ENCODE measurements at places on chromosomes 7 and 10.

GRCh38 chr7:105387508-105388355 is 989 bp downstream of the SRPK2 start:
- no peaks in the 10 kb centered on the region for H3K27me3 ChIP-seq
- peak overlapping the region; percentile 63 for H3K4me3 ChIP-seq
- peaks cover 3% of the 10 kb centered on the region for H3K36me3 ChIP-seq
- peak; percentile 25 for DNase-seq
- no peak overlapping the region for H3K27ac ChIP-seq

- H3K36me3 ChIP-seq = peaks cover 3% of the 10 kb centered on the region
- no peaks in the 10 kb centered on the region for H3K27me3 ChIP-seq
- no peak overlapping the region for H3K4me3 ChIP-seq
- DNase-seq = no peak
Observed at GRCh38 chr7:35909870-35910357, 109.1 kb downstream of the SEPTIN7 start.

GRCh38 chr10:62852961-62853702 is 37.0 kb upstream of the EGR2 start:
- DNase-seq = peak; percentile 19
- peaks cover 13% of the 10 kb centered on the region for H3K4me1 ChIP-seq
- H3K27me3 ChIP-seq = peaks cover 4% of the 10 kb centered on the region

DNA sequence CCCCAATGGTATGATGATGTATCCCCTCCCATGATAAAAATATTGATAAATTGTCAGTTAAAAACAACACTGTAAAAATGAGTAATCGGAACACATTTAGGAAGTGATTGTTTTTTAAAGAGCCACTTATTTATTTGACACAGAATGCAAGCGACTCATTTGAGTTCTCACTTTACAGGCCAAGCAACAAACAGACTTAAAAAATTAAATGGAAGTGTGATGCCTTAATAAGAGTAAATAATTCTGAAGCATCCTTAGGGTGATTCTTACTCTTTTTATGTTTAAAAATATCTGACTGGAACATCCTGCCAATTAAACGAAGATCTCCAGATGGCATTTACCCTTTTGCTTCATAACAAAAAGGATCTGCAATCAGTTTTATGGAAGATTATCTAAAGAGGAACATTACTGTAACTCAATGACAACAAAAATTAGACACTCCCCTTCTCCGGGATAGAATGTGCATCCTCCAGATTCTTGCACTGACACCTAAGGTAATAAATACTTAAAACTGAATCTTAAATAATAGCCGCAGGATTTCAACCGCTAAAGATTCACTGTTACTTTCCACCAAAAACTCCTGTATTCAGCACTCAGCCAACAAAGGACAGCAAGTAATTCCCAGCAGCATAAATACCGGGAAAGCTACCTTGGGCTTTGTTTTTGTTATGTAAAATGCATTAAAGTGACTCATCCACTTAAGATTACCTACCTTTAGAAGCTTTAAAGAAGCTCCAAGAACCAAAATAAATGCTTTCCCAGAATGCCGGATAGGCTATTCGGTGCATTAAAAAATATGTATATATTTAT is 1.7 kb downstream of the CACNA2D1 start:
- no peak for DNase-seq
- peaks cover 30% of the 10 kb centered on the region for H3K27me3 ChIP-seq
- H3K36me3 ChIP-seq = no peaks in the 10 kb centered on the region
- H3K4me3 ChIP-seq = no peak overlapping the region

GRCh38 chr7:155585951-155586350 is 39.6 kb upstream of the CNPY1 start:
- H3K4me3 ChIP-seq = no peak overlapping the region
- no peaks in the 10 kb centered on the region for H3K36me3 ChIP-seq
- no peak overlapping the region for H3K27ac ChIP-seq
- DNase-seq = no peak
- H3K4me1 ChIP-seq = no peaks in the 10 kb centered on the region

DNA sequence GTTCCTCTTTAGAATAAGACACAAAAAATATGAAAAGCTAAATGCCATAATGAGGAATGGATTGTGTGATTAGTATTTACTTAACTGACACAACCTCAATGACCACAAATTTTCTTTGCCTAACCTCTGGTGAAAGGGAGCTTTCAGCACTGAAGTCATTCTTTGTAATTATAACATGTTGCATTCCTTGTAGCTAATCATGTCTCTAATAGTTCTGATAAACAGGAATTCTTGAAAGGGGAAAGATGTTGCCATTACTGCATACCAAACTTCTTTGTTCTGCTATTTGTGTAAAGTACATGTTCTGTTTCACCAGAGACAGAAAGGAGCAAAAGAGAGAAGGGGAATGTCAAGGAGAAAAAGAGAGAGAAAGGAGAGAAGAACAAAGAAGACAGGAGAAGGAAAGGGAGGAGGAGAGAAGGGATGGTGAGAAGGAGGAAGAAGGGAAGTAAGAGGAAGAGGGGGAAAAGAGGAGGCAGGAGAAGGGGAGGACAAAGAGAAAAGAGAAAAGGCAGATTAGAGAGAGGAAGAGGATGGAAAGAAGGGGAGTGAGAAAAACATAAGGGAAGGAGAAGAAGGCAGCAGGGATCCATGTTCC is 120.9 kb downstream of the SEMA3D start:
- H3K4me1 ChIP-seq = no peaks in the 10 kb centered on the region
- no peaks in the 10 kb centered on the region for H3K36me3 ChIP-seq
- no peak overlapping the region for H3K27ac ChIP-seq
- no peak overlapping the region for H3K4me3 ChIP-seq

Data from CD4-positive, alpha-beta T cell (primary cell).